ENCODE measurements at places on chromosomes 6 and 20.

GRCh38 chr20:47535994-47536393, 34.3 kb downstream of the NCOA3 start:
- no peak for DNase-seq

DNA sequence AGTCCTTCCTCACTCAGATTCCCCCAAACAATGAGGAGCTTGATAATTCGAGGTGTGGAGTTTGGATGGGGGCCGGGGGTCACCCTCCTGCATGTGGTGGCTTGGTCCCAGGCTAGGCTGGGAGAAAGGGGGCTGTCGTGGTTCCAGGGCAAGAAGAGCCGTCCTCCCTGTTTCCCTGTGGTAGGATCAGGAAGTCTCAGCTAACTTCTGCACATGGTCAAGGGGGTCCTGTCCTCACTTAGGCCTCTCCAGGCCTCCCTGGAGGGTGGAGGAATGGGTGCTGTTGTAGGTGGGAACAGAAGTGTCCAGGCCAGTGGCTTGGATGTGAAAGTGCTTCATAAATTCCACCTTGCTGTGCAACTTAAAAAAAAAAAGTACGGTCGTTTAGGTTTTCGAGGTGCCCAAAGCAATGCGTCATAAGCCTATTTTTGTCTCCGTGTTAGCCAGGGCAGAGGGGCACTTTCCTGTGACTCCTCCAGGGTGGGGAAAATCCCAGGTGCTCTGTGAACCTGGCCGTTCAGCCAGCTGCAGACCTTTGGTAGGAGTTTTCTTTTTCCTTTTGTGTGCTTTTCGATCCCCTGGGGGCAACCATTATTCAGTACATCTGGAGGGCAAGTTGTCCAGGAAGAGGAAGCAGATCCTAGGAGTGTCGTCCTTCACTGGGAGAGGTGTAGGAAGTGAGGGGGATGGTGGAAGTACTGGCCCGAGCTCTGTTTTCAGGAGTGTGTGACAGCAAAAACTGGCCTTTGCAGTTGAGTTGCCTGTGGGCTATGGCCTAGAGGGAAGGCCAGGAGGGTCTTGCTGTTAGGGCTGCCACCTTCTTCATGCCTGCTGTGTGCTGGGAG, 9.6 kb downstream of the IGF2R start:
- no peak for DNase-seq

- DNase-seq, result no peak
Observed at GRCh38 chr6:3608159-3608558, 143.4 kb downstream of the PXDC1 start.

DNA sequence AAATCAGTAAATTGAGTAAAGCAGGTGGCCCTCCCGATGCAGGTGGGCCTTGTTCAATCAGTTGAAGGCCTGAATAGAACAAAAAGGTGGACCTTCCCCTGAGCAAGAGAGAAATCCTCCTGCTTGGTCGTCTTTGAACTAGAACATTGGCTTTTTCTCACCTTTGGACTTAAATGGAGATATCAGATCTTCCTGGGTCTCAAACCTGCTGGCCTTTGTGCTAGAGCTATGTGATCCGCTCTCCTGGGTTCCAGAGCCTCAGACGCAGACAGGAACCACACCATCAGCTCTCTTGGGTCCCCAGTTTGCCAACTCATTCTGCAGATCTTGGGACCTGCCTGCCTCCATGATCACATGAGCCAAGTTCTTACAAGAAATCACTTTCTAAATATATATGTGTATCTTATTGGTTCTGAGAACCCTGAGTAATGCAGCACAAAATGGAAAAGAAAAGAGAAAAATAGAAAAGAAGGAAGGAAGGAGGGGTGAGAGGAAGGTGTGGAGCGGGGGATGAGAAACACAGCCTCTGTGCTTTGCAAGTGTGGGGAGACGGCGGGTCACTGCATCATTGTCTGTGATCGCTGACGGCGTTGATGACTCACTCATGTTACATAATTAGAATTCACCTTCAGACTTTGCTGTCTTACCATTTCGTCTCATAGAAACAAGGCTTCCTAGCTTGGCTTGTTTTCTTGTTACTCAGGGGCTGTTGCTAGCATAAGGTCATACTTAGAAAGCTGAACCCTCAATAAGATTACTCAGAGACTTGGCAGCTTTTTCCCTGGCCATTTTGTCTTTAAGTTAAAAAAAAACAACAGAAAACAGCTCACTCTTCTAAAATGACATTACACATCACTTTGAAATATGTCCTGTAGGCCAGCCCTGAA, 85.7 kb upstream of the NEDD9 start:
- peak; percentile 34 for DNase-seq

DNA sequence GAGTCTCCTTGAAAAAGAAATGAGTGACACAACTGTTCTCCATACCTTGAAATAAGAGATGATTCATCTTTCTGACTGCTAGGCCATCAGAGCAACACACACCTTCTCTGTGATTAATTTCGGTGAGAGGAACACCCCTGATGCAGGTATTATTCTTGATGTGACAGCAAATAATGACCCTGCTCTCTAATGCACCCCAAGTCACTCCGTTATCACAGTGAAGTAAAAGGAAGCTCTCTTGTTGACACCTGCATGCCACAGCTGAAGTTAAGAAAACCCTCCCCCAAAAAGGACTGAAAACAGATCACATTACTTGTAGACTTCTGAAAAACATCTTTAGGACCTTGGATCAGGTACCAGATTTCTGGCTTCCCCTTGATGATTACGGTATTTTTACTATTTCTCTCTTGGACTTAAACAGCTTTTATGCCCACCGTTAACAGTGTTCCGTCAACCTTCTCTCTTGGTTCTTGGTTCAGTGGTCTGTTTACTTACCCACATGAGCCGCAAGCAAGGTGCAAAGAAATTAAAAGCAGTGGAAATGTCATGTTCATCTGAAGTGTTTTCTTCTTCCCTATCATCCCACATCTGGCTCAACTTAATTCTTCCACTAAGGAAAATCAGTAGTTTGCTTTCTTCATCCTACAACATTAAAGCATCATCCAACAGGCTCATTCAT, 249.7 kb downstream of the GMPR start:
- DNase-seq, result no peak

DNA sequence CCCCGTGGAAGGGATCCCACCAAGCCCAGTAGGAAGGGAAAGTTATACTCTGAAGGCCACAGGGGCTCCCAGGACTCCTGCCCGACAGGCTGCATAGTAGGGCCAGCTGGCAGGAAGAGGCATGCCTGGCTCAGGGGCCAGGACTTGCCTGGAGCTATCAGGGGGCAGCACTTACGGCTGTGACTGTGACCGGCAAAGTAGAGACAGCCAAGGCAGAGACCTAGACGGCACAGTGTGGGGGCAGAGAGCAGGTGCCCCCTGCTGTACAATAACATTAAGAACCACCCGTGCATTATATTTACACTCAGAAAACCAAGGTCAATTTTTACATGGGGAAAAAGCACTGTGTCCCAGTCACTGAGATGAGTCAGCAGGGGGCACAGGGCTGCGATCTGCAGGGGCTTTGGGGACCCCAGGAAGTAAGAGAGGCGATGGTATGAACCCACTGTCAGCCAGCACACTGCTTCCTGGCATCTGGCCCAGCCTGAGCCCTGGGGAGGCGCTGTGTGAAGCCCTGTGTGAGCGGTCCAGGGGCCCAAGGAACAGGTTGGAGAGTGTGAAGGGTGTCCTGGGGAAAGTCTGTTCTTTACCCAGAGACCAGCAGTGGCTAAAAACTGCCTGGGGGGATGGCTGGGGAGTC, 9.9 kb downstream of the CCDC167 start:
- no peak for DNase-seq

DNA sequence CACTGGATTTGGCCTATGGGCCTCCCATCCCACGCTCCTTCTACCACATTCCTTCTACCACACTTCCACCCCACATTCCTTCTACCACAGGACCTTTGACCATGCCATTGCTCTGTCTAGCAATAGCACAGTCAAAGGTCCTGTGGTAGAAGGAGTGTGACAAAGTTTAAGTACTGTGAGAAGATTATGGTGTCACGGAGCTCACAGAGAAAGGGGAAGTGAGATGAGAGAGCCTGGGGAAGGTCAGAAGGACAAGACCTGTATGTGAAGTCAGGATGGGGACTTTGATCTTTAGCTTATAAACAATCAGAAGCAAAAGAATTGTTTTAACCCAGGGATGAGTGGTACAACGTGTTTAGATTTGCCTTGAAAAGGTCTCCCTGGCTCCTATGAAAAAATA, 568.2 kb upstream of the CHD6 start:
- no peak for DNase-seq

- DNase-seq, result no peak
Observed at GRCh38 chr6:130843575-130844320, 16.5 kb downstream of the SMLR1 start.

All from stimulated activated CD8-positive, alpha-beta memory T cell treated with anti-CD3 and anti-CD28 coated beads, Interleukin-7, amount 100 ng/mL, for 1 hour (primary cell).